M059J (cell line): ENCODE measurements at places on chromosomes 1 and 21. TPM values are rescaled to one million over a fixed set of nuclear protein-coding genes. Genes with fewer than 3 reads are reported as not detected.

- no peak for DNase-seq
These were observed 321.2 kb downstream of the VAV3 start for GRCh38 chr1:107643766-107644165.

- DNase-seq: no peak
These were observed 22.2 kb downstream of the LRP8 start for GRCh38 chr1:53305650-53306049.

The INAVA gene
- total RNA-seq: 2.8 and 4.9 TPM in 2 replicates

DNA sequence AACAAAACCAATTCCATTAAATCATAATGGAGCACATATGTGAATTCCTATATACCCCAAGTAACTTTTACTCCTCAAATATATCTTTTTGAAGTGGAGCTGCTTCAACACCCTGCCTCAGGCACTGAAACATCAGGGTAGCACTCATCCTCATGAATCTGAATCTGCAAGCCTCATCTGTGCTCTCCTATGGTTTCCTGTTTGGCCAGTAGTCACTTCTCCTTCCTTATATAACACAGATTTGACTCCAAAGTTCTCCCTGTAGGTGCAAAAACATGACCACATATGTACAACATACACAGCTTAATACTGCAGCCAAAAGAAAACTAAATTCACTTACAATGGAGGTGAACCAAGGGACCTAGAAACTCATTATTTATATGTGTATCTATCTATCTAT lies 7.2 kb downstream of the TRIT1 start:
- no peak for DNase-seq

GRCh38 chr1:47805921-47806361 lies 191.2 kb downstream of the TRABD2B start:
- DNase-seq: no peak

GRCh38 chr1:87914396-87914795 lies 585.7 kb downstream of the LMO4 start:
- DNase-seq: no peak

The CASP9 gene
- total RNA-seq: 5.0 and 10.1 TPM in 2 replicates

The TSPEAR gene
- total RNA-seq: not detected in 2 replicates

The PDZK1IP1 gene
- total RNA-seq: 0.49 and 0.81 TPM in 2 replicates

The ADAM30 gene
- total RNA-seq: not detected in 2 replicates

DNA sequence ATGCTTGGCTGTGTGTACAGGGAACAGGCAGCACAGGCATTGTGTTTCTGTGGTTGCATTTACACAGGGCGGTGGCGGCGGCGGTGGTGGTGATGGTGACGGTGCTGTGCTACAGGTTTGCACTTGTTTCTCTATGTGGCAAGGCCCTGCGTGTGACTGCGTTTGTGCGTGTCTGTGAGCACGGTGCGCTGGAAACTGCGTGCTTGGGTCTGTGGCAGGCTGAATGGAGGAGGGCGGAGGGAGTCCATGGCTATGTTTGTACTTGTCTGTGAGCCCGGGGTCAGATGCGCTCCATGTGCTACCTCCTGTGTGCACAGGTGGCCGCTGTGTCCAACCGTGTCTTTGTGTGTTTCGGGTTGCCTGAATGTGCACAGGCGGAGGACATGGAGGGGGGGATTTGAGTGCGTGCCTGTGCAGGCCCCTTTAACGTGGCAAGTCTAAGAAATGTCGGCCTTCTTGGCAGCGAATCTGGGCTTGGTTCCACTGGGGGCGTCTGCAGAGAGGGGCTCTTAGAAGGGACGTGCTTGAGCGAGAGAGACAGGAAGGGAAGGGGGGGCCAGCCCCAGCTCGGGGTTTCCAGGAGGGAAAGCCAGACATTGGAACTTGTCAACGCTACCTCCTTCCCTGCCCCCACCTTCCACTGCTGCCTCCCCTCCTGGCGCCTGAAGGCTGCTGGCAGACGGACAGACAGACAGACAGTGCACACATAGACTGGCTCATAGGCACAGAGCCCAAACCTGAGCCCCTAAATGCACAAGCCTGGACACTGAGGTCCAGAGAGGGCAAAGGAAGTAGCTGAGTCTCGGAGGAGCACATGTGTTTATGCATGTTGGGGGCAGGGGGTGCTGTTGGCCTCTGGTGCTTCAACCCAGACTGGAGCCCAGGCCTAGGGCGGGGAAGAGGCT lies 32.7 kb upstream of the WASF2 start:
- no peak for DNase-seq

DNA sequence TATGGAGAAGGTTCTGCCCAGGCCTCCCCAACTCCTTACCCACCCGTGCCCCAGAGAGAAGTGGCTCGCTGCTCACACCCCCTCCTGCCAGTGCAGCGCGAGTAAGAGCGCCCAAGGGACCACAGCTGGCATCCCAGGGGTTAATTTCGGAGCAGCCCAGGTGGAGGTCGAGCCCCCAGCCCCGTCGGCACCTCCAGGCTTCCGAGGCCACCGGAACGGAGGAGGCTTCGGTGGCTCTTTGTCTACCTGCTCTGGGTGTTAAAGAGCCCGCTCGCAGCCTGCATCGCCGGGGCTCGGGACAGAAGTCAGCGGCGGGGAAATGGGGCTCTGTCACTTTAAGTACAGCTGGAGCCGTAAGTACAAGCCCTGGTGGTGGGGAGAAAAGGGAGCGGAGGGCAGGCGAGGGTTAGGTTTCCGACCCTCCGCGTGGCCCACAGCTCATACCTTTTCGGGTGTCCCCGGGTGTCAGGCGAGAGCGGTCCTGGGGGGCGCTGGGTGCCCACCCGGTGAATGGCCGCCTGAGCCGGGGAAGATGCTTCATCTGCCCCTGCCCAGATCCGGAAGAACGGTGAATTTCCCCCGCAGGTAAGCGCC lies 89.4 kb upstream of the IPO9 start:
- no peak for DNase-seq

DNA sequence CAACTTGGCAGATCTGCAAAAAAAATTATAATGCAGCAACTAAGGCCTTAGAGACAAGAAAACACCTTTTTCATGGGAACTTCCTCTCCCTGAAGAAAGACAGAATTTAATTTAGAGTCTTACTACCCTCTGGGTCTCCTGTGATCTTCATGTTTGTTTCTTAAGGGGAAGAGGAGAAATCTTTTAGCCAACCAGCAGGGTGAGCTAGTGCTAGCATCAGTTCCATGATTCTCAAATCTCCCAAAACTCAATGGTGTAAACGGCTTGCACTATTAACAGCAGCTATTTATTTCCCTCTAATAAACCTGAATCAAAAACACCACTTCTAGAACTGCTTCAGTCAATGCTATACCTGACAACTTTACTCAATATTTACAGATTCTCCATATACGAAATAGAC lies 3.8 kb downstream of the ZNF644 start:
- no peak for DNase-seq

DNA sequence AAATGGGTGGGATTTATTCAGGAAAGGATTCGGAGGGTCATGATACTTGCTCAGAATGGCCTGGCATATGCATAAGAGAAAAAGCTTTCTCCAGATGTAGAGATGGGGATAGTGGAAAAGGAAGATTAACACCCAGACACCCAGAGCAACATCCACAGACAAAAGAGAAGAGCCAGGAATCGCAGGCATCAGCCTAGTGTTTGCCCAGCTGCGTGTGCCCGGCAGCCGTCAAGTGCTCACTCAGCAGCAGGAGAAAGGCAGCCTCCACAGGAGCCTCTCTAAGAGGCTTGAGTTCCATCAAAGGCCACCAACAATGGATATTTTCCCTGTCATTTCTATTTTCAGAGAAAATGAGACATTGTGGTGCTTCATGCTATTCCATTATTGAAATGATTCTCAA lies 54.7 kb downstream of the NTPCR start:
- DNase-seq: no peak
